ENCODE measurements at places on chromosomes 11 and 22.

DNA sequence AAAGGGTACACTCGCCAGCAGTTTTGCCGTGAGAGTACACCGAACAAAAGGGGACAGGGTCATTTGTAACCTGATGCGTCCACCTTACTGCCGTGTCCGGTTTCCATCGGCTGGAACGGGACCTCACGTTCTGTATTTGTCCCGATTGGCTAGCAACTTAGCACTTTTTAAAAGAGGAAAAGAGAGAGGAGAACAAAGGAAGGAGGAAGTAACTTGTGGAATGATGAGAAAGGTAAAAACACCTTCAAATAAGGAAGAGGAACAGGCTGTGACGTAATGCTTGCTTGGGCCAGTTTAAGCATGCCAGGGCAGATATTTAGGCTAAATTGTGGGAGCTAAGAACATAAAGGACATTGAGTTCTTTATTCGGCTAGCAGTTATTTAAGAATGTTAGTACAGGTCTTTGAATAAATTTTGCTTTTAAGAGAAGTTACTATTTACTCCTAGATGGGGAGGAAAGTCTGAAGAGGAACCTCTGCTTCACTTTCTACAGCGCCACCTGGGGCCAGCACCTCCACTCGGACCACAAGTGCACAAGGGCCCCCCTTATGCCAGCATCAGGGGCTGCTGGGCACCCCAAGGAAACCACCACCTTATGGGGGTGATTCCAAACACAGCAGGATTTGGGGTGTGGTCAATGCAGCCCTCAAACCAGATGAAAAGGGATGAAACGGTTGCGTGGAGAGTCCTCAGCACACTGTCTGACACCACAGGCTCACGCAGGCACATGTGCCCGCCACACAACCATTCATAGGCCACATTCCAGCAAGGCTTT lies 5.8 kb downstream of the ARSA start:
- DNase-seq = no peak

- DNase-seq = no peak
Measured at GRCh38 chr22:19626042-19626587, 88.2 kb upstream of the SEPTIN5 start.

DNA sequence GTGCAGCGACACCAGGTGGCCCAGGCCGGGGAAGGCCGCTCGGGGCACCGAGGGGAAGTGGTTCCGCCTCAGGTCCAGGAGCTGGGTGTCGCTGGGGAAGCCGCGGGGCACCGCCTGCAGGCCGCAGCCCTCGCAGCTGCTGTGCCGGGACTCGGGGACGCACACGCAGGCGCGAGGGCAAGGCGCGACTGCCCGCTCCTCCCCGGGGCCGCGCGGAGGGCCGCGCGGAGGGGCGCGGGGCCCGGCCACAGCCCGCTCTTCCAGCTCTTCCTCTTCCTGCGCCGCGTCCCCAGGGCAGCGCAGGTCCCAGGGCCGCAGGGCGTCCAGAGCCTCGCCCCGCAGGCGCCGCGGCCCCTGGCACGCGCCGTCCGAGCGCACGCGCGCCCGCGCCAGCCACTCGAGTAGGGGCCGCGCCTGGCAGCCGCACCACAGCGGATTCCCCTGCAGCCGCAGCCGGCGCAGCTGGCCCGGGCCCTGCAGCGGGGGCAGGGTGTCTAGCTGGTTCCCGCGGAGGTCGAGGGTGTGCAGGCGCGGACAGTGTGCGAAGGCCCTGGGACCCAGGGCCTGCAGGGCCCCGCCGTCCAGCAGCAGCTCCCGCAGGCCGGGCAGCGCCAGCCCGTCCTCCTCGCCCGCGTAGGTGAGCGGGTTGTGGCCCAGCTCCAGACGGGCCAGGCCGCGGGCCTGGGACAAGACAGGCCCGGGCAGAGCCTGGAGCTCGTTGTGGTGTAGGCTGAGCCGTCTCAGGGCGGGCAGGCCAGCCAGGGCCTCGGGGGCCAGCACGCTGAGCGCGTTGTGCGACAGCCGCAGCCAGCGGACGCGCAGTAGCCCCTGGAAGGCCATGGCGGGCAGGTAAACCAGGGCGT lies 2.8 kb downstream of the CHADL start:
- DNase-seq = peak; percentile 38

- DNase-seq = no peak
Measured at GRCh38 chr22:23098718-23099530, 28.6 kb downstream of the GNAZ start.

DNA sequence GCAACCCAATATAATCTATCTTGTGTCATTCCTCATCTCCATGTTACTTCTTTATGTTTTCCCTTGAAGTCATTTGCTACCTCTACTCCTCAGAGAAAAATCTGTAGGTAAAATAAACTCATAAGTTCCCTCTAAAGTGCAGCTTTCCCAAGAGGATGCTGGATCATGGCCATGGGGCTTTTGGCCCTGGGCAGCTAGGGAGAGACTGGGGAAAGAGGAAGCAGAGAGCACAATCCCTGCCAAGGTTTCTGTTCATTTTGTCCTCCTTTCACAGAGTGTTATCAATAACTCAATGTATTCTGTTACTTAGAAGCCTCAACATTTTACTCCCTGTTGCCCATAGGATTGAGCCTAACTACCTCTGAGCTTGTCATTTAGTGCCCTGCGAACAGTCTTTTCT lies 9.0 kb downstream of the RNF121 start:
- DNase-seq = no peak

DNA sequence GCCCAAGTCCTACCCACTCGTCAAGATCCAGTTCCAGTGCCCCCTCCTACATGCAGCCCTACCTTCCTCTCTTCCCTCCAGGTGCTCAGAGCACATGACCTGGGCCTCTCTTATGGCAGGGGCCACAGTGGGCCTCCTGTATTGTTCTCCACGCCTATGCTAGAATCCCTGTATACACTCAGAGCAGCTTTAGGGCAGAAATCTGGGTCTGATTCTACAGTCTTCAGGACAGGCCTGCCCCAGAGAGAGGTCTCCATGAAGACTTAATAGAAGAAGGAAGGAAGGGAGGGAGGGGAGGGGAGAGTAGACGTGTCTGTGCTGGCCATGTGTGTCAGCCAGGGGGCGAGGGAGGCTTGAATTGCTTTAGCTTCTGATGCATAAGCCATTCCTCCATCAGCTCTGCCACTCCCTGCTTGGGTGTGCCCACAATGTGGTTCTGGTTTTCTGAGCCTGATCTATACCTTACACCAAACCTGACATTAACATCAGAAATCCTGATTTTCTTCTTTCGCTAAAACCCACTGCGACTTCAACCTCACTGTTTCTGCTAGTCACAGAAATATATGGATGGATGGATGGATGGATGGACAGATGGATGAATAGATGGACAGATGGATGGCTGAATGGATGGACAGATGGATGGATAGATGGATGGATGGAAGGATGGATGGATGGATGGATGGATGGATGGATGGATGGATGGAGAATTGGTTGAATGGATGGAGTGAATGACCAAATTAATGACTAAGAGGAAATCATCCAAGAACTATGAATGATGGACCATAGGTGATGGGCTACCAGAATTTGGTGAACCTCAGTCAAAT lies 56.6 kb upstream of the PRDM11 start:
- no peak for DNase-seq

Data from NCI-H526 (cell line).